Astrocyte of the cerebellum (primary cell): ENCODE measurements at places on chromosomes 12 and 14.
A peak's percentile ranks its signal among the peaks of the same experiment; 100 is the strongest.

GRCh38 chr12:121980191-121980891, 41.3 kb upstream of the BCL7A start:
- DNase-seq, result no peak

GRCh38 chr14:57847096-57847495, 18.8 kb downstream of the SLC35F4 start:
- no peak for DNase-seq

DNA sequence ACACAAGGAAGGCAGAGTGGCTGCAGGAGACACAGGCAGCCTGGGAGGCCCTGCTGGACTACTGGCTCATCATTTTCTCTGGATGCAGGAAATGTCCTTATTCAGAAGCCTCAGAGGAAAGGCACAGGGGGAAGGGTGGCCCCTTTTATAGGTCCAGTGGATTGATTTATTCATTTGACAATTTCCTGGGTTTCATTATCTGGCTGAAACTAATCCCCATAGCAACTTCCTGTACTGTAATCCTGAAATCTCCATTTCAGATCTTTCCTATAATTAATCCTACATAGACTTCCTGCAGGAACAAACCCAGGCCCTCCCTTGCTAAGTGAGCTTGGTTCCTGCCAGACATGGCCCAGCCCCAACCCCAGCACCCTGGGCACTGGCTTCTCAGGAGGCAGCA, 23.0 kb downstream of the KRT76 start:
- DNase-seq, result no peak

DNA sequence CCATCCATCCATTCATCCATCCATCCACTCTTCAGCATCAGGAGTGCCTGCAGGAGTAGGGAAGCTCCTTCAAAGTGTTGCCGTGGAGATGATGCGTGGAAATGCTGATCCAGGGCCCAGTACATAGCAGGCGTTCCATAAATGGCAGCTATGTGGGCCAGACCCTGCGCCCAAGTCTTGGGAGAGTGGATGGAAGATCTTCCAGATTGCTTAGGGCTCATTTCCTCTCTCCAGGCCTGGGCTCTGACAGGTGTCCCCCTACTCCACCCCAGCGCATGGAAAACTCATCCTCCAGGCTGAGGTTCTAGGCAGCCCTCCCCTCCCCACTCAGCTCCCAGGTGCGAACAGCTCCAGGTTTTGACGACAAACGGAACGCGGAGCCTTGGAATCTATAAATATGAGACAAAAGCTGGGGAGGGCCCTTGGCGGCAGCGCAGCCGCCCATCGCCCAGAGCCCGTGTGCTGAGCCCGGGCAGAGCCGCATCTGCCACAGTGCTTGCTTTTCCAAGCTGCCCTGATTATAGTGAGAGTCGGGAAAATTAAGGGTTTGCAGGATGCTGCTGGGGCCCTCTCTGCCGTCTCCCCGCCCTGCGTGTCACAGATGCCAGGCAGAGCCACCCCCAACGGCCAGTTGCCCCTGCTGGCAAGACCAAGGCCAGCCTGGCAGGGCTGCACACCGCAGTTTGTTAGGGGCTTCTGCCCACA, 1.6 kb downstream of the BEGAIN start:
- no peak for DNase-seq

- no peak for DNase-seq
These were observed 19.8 kb downstream of the TMEM253 start for GRCh38 chr14:21120686-21121085.

- no peak for DNase-seq
These were observed 340.1 kb downstream of the BCAT1 start for GRCh38 chr12:24608637-24609285.

- DNase-seq, result no peak
These were observed 386 bp downstream of the HDAC7 start for GRCh38 chr12:47819138-47819895.

GRCh38 chr12:64890873-64891468, 66.5 kb downstream of the TBC1D30 start:
- peak; percentile 53 for DNase-seq

DNA sequence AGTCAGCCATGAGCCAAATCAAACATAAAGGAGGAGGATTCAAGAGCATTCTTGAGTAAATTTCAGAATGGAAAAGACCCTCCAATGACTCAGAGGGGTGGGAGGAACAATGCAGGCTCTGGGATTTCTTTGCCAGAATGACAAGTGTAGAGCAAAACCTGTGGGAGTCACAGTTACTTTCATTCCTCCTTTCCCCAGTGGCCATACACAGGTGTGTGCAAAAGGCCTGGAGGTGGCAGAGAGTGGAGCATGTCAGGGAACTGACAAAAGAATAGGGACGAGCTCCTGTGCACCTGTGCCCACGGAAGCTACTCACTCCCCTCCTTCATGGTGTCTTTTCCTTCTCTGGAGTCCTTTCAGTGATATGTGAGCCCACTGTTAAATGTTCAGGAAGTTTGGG, 9.4 kb upstream of the CIPC start:
- no peak for DNase-seq
